Purkinje cell (primary cell): ENCODE measurements at places on chromosomes 13 and 19. TPM values are rescaled to one million over a fixed set of nuclear protein-coding genes. Genes with fewer than 3 reads are reported as not detected.

The ZNF526 gene
- 0.23 and 0.84 TPM in 2 replicates for polyA plus RNA-seq

The PIH1D1 gene
- polyA plus RNA-seq = 6.2 and 14.4 TPM in 2 replicates

The UBXN6 gene
- polyA plus RNA-seq = 12.1 and 14.0 TPM in 2 replicates

The ZNF583 gene
- 10.3 and 21.9 TPM in 2 replicates for polyA plus RNA-seq

The CYP2F1 gene
- polyA plus RNA-seq = not detected in 2 replicates

The PLPPR3 gene
- polyA plus RNA-seq = 1.2 TPM in 1 of 2 replicates, not detected in the other

The ZNF439 gene
- 2.2 and 8.2 TPM in 2 replicates for polyA plus RNA-seq

The SOHLH2 gene
- 0.63 and 1.1 TPM in 2 replicates for polyA plus RNA-seq

The SHISA2 gene
- polyA plus RNA-seq = 19.1 and 20.1 TPM in 2 replicates

The KLK12 gene
- not detected in 2 replicates for polyA plus RNA-seq

The APC2 gene
- polyA plus RNA-seq = 0.60 and 1.2 TPM in 2 replicates

The BRCA2 gene
- polyA plus RNA-seq = 0.09 TPM in 1 of 2 replicates, not detected in the other

The AMH gene
- not detected in 2 replicates for polyA plus RNA-seq

The C13orf42 gene
- polyA plus RNA-seq = not detected in 2 replicates

The RTBDN gene
- polyA plus RNA-seq = 8.2 TPM in 1 of 2 replicates, not detected in the other

The POSTN gene
- 3.1 TPM in 1 of 2 replicates, not detected in the other for polyA plus RNA-seq

The EHD2 gene
- polyA plus RNA-seq = 0.07 and 0.11 TPM in 2 replicates

The PSG3 gene
- not detected in 2 replicates for polyA plus RNA-seq

The GRIK5 gene
- polyA plus RNA-seq = 0.29 and 0.40 TPM in 2 replicates
